ENCODE measurements at places on chromosomes 3 and 15.

- no peak for DNase-seq
Observed at GRCh38 chr3:122714273-122714672, 33.6 kb downstream of the PARP14 start.

GRCh38 chr3:137761099-137761562, 3.0 kb upstream of the SOX14 start:
- DNase-seq = no peak

GRCh38 chr3:36964817-36965216, 20.0 kb upstream of the TRANK1 start:
- DNase-seq = no peak

GRCh38 chr3:189513281-189514117, 117.7 kb upstream of the TP63 start:
- DNase-seq = no peak

DNA sequence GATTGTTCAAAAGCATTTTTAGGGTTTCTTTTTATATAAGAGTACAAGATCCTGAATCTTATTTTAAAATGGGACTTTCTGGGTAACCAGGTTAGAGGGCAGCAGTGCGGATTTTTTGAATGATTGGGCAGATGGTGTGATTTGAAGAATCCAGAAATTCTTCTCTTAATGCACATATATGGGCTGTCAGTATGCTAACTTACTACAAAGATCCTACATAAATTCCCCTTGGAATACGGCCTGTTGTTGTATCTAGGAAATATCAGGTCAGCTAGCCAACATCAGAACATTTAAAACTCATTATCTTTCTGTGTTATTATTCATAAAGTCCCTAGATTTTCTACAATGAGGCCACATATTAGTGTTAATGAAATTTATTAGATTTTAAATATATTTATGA, 229.6 kb upstream of the TPRG1 start:
- no peak for DNase-seq

DNA sequence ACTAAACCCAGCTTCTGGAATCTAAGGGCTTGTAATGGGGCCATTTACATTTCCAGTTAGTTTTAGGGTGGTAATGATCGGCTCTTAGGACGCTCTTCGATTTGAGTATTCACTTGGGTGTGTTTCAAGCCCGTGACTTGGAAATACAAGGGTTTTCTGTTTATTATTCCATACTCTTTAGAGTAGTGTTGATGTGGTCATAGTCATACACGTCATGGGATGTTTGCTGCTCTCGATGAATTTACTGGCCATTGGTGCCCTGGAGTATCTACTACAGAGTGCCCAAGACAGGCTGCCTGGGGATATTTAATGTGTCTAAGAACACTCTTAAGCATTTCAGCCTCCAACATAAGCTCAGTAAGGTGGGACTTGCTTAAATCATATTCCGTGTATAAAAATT, 64.1 kb downstream of the PTPRG start:
- DNase-seq = no peak

- DNase-seq = no peak
Observed at GRCh38 chr15:37979671-37980409, 45.4 kb downstream of the TMCO5A start.

All from activated CD8-positive, alpha-beta T cell treated with anti-CD3 and anti-CD28 coated beads for 36 hours (primary cell).